ENCODE measurements at places on chromosomes 2 and 18.

DNA sequence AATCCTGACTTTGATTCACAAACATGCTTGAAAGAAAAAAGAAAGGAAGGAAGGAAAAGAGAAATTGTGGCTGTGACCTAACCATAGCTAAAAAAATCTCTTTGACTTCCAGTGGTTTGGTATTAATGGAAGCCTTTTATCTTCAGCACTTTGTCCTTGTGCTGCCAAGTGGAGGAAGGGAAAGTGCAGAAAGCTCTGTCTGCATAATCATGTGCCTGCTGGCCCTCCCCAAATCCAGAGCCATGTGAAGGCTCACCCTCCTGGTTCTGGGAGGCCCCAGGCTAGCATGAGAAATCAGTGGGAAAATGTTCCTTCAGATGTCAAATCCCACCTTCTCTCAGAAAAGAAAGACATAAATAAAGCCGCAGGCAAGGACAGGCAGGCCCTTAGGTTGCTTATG, 48.3 kb upstream of the BMPR2 start:
- no peak for DNase-seq

GRCh38 chr2:221836095-221836494, 264.0 kb upstream of the EPHA4 start:
- DNase-seq: no peak

GRCh38 chr18:67386032-67386431, 130.5 kb downstream of the DSEL start:
- no peak for DNase-seq

DNA sequence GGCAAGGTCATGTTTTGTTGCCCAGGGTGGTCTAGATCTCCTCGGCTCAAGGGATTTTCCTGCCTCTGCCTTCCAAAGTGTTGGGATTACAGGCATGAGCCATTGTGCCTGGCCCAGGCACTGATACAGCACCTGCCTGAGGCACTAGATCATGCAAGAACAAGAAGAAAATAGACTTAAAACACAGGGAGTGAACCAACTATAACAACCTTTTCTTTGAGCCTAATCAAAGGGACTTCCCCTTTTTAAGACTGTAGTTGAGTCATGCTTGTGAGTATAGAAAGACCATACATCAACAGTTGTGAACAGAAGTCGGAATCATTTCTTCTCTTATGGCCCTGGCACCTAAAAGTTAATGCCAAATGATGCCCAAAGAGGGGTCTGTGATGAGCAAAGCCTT, 47.9 kb upstream of the MAPRE2 start:
- DNase-seq: no peak

- DNase-seq: no peak
These were observed 26.4 kb downstream of the EML4 start for GRCh38 chr2:42195559-42195958.

- DNase-seq: no peak
These were observed 837.7 kb upstream of the SLC39A10 start for GRCh38 chr2:194819367-194819766.

DNA sequence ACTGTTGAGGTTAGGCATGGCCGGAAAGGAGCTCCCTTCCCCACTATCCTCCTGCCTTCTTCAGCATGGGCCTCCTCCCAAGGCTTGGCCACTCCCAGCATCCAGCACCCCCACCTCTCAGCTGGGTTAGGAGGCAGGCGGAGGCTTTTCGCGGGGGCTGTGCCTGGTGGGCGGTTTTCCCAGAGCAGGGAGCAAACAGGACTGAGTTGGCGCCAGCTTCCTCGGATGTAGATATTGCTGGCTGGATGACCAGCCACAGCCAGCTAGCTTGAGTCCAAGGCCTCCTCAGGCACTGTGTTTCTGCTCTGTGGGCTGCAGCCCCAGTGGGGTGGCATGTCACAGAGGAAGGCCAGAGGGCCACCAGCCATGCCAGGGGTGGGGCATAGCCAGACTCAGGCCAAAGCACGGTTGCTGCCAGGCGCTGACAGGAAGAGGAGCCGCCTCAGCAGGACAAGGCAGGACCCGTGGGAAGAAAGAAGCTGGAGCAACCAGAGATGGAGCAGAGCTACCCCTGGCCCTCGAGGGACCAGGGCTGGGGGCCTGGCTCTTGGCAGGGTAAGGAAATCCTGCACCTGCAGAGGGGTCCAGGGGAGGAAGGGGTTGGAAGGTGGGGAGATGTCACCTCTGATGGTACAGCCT, at the start of gene TCF23:
TCF23 (plus strand) TSS at position 204 of the 639 bp plus-strand sequence; CDS start at position 334, 130 bp downstream.
- no peak for DNase-seq

DNA sequence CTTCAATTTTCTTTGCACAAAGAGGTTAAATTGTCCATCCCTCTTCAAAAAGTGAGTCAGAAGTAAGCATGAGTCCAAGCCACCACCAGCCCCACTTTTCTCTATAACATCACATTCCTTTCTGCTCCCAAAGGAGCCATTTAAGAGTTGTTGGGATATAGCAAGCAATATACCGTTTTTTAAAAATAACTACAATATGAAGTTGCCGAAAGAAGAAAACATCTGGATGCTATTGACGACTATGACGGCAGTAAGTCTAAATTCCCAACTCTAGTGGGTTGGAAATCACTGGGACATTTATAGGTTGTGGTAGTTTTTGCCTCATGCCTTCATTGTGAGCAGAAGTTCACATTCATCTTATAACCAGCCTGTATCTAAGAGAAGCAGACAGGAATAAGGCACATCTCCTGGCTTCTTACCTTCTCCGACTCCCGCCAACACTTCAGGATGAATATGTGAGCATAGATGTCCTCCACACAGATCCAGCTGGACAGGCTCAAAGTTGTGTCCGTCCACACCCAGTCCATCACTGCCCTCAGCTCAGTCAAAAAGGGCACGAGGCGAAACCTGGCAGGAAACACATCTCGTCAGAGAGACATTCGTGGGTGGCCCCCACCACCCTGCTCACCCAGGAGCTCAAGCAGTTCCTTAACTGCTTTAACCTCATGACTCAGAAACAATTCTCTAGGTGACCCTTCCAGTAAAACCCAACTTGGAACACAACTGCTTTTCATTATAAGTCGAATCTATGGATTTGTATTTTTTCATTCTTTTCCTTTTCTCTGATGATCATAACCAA, 163.6 kb downstream of the NAPG start:
- no peak for DNase-seq

Data from putamen (tissue), 1 donor.